ENCODE measurements at places on chromosomes 12 and 14. TPM values are rescaled to one million over a fixed set of nuclear protein-coding genes. Genes with fewer than 3 reads are reported as not detected.

The ADGRD1 gene
- total RNA-seq: 3.6 TPM

The WNT5B gene
- 8.5 TPM for total RNA-seq

The CINP gene
- 41.5 TPM for total RNA-seq

The LIN7A gene
- 16.2 TPM for total RNA-seq

The RNFT2 gene
- total RNA-seq: 10.5 TPM

The SCNN1A gene
- 53.5 TPM for total RNA-seq

The ERGIC2 gene
- total RNA-seq: 128 TPM

The LTBP2 gene
- 0.86 TPM for total RNA-seq

The BEGAIN gene
- total RNA-seq: not detected

GRCh38 chr12:85632390-85632789, 203.8 kb downstream of the RASSF9 start:
- no peak for DNase-seq

- no peak for DNase-seq
Measured at GRCh38 chr14:97900196-97900854, 1103.1 kb downstream of the VRK1 start.

DNA sequence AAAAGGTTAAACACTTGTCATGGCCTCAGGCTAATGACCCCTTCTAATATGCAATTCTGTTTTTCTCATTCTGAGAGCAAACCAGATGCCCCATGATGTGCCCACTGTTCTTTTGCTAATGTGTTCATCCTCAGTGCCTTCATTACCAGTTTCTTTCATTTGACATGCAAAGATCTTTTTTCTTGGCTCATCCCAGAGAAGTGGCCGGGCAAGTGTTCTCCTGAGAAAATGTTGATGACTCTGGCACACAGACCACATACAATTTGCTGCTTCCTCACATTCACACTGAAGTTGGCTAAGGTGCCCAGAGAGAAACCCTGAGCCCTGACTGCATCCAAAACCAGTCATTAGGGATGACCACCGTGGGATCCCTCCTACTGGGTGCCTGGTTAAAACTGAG, 833.3 kb downstream of the DIO2 start:
- DNase-seq: no peak

- DNase-seq: no peak
Measured at GRCh38 chr14:74509587-74510222, 16.1 kb downstream of the ISCA2 start.

Data from Caco-2 (cell line).